OCI-M1 (cell line): ENCODE measurements at places on chromosomes 2 and 18.
A peak's percentile ranks its signal among the peaks of the same experiment; 100 is the strongest.

- no peak for DNase-seq
Observed at GRCh38 chr18:28174181-28174905, 2.6 kb downstream of the CDH2 start.

DNA sequence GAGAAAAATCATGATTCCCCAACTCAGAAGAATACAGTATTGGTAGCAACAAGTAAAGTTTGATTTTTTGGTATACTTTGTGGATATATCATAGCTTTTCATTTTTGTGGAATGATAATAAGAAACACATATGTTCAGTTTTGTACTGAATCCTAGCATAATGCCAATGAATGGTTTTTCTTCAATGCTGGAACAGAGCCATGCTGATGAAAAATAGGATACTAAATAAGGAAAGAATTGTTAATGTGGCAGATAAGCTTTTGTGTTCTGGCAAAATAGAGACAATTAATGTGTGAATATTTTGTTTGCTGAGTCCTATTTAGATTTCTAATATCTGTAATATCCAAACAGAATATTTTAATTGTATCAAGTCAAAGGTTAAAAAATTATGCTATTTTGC lies 21.9 kb downstream of the CD28 start:
- no peak for DNase-seq

- peak; percentile 79 for DNase-seq
Observed at GRCh38 chr2:227884511-227884947, 13.1 kb downstream of the DAW1 start.

- no peak for DNase-seq
Observed at GRCh38 chr2:230674966-230675672, 37.5 kb upstream of the CAB39 start.

DNA sequence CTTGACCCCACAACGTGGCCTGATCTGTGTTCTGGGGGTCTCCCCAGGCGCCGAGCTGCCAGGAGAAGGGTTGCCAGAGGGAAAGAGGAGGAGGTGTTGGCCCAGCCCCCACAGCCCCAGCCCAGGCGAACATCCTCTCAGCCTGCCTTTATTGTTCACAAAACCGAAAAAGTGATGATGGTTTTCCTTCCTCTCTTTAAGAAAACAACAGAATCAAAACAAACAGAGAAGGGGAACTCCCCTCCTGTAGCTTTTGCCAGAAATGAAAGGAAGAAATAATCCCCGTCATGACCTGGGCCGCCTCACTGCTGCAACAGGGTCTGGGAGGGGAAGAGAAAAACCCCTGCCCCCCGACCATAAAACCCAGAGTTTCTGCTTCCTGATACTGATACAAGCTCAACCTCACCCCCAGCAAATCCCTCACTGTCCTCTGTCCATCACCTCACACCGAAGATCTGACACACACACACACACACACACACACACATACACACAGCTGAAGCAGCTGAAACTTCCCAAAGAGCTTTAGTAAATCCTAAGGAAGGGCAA lies 52.0 kb downstream of the ZFP36L2 start:
- DNase-seq = no peak

DNA sequence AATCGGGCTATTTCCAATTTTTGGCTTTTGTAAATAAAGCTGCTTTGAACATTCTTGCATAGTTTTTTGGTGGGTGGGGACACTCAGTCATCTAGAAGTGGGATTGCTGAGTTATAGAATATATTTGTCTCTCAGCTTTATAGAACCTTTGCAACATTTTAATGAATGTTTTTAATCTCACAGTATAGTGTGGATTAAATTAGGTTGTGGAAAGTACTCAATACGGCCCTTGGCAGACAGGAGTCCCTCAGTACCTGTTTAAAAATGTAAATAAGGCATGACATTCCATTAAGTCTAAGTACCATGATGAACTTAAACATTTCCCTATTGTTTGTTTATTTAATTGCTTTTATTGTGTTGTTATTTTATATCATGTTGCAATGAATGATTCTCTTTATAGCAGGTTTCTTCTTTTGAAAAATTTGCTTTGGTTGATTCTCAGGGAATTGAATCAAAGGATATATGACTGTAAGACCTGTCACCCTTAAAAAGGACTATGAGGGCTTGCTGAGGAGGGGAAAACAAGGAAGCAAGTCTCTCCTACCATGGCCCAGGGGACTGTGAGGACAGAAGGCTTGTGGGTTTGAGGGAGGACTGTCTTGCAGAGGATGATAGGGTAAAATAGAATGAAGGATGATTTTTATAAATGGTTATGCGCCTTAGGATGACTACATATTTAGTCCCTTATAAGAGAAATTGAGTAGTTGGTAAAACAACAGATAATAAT lies 165.1 kb downstream of the RPIA start:
- DNase-seq = no peak

DNA sequence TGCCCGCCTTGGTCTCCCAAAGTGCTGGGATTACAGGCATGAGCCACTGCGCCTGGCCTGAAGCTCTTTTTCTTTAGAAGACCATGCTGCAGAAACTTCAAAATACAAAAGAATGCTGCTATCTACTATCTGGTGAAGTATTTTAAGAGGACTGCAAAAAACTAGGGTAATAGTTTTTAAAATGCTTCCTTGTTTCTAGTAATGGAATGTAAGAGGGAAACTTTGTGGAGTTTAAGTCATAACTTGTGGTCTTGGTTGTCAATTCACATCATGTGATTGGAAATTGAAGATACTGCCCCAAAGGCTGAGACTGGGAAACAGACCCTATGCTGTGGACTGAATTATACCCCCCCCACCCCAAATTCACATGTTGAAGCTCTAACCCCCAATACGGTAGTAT lies 68.3 kb downstream of the B3GNT2 start:
- DNase-seq = no peak

- DNase-seq = no peak
Observed at GRCh38 chr2:212523756-212524155, 14.8 kb downstream of the ERBB4 start.

- DNase-seq = peak; percentile 30
Observed at GRCh38 chr18:53018791-53019190, 678.8 kb downstream of the DCC start.

GRCh38 chr2:174561283-174561971 lies 36.2 kb downstream of the WIPF1 start:
- DNase-seq = no peak

GRCh38 chr2:43039376-43040080 lies 186.9 kb downstream of the ZFP36L2 start:
- DNase-seq = no peak

- no peak for DNase-seq
Observed at GRCh38 chr2:174981331-174981730, 23.9 kb downstream of the CHN1 start.

- DNase-seq = no peak
Observed at GRCh38 chr18:3071676-3072075, 58.7 kb upstream of the LPIN2 start.

DNA sequence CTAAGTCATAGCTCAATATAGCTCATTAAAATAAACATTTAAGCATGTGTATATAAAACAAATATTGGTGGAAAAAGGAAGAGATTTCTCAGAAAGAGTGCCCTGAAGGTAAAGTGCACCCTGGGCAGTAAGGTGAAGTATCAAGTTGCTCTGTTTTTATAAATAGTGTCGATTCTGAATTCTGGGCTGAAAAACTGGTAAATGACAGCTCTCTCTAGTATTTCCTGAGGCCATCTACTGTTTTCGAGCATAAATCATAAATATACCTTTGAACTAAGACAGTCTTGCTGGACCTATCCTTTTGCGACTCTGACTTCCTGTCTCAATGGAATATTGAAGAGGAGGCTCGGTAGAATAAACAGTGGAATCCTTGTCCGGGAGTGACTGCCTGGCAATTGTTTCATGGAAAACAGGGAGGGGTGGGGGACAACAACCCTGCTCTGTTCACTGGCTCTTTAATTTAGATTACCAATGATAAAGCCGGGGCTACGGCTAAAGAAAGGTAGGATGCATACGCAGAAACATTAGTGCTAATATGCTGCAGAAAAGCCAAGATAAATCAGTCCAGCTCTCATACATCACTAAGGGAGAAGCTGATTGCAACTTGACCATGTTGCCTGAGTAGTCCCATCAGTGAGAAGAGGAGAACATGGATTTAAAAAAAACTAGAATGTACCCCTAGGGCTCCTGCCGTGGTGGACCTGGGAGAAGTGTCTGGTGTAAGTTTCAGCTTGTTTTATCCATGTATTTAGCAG lies 124.1 kb downstream of the RAPGEF4 start:
- no peak for DNase-seq

DNA sequence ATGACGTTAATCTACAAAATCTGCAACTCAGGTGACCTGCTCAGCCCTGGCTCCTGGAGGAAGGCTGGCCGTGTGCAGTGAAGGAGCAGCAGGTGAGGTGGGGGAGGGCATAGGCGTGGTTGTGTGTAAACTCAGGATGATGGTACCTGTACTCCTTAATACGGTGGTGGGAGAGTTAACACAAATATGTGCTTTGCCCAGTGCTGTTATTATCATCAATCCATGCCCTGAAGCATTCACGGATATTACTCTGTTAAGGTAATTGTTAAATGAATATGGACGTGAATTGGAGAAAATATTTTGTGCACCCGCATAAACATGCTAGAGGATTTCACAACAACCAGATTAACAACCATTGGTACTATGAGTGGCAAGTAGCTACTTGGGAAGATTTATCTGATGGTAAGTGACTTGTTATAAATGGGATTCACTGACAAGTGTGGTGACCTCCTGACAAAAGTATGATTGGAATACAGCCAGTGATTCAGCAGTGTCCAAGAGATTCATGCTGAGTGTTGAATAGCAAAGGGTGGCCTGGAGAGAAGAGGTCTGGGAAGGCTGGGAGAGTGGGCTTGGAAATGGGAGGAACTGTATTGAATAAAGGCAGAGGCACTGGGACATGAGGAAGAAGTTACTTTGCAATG lies 194.1 kb downstream of the TPGS2 start:
- DNase-seq = no peak

GRCh38 chr2:181241797-181242196 lies 215.4 kb upstream of the ITGA4 start:
- DNase-seq = no peak

DNA sequence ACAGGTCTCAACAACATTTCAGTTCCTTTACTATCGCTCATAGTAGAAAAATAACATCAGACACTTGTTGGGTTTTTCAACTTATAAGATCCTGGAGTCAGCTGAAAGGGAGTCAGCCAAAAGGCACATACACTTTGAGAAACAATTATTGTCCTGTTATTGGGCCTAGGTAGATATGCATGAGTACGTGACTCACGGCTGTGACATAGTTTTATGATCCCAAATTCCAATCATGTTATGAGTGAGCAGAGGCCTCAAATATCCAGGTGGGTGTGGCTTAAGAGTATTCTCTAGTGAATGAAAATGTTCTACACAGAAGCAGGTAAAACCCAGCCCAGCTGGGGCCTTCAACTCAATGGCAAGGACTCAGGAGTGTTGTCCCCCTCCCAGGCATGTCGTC lies 27.2 kb downstream of the SERPINB8 start:
- DNase-seq = no peak

DNA sequence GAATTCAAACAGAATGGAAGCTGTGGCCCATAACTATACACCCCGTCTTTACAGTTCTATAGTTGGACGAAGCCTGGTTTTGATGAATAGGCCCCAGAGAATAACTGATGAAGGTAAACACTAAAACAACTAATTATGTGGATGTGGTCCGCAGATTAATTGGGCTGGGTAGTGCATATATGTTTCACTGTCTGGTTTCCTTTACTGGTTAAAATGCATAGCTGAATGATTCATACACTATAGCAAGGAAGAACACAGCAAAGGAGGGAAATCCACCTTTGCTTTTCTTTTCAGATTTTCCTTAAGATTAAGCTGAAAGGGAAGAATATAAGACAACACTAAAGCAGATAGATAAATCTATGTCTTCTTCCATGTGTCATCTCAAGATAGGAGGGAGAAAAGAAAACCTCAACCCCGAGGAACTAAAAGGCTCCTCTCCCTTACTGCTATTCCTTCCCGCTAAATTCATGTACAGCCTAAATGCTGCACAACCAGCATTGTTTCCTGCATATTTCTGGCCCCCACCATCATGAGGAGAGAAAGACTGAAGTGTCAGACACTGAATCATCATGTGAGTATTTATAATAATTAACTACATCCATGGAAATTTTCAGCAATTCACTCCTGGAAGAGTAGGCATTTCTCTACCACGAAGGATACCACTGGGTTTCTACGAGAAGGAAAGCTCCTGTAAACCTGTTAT lies 297.1 kb upstream of the CCDC68 start:
- no peak for DNase-seq

DNA sequence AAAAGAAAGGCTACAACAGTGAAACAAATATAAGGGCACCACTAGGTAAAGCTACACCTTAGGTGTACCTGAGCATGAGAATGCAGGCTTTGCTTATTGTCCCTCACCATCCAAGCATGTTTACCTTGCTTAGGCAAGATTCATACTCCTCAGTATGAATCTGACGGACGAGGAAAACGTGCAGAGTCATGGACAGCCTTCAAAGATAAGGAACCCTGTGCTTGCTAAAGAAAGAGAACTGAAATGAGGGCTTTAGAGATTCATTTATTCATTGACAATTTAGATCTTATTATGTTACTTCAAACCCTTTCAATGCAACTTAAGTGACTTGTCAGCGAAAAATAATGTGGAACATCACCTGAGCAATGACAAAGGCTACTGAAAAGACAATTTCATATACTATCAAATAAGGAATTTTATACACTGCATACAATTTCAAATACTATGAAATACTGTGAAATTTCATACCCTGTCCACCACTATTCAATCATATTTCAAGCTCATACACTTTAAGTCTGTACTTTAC lies 21.7 kb downstream of the CLASP1 start:
- peak; percentile 75 for DNase-seq

DNA sequence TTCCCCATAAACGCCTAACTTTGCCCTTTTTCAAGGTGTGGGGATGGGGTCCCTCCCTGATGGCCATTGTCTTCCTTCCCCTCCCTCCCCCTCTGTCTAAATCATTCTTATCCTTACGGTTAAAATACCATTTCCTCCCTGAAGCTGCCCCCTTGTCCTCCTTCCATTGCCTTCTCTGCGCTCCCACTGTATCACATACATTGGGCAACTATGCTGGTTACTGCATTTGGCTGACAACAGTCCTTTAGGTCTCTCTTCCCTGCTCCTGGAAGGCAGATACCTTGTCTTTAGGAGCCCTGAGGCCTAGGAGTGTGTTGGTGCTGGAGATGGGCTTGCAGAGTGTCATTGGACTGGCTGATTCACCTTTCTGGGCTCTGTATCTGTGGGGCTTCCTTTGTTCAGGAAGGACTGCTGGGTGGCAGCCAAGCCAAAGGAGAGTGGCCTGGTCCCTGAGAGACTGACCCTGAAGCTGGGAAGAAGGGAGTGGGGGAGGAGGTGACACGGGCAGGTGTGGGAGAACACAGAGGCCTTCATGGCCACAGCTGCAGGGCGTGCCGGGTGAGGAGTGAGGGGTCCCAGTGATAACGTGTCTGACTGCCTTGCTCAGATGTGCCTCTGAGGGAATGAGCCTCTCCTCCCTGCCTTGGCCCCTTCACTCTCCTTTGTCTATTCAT lies 2.2 kb downstream of the WNT6 start:
- DNase-seq = no peak

DNA sequence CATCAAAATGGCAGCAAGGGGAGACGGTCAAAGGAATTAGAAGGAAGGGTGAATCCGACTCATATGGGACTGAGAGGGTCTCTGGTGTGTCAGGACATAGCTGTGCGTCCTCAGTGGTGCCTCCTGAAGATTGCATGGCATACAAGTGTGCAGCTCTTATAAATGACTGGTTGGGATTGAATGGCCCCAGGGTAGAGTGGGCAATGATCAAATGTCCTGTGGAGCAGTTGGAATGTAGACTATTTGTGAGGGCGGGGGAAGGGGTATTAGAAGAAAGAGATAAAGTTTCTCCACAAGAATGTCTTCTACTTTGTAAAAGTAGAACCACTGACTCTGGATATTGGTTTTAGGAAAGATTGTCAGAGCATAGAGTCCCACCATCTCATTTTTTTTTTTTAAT lies 24.6 kb downstream of the CTLA4 start:
- no peak for DNase-seq
